ENCODE measurements at places on chromosomes 13 and 19.

DNA sequence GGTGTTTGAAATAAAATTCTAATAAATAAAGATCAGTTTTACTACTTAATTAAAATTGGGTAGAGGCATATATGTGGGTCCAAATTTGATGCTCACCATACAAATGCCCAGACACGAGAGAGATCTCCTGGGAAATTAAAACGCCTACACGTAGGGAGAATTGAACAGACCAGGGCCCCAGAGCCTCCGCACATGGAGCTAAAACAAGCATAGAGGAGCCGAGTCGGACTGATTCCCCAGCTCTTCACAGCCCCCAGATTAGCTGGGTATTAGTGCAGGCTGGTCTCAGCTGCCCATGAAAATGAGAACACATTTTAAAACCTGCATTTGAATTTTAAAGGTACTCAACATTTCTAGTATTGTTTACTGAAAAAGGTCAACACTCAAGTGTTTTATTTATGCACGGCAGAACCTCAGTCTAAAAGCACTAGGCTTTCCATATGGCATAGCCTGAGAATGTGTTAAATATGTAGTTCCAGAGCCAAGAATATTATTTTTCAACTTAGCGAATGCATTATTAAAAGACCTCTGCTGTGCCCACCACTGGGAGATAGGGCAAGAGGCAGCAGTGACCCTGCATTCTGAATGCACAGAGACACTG, 344.8 kb downstream of the ENOX1 start:
- DNase-seq: no peak

DNA sequence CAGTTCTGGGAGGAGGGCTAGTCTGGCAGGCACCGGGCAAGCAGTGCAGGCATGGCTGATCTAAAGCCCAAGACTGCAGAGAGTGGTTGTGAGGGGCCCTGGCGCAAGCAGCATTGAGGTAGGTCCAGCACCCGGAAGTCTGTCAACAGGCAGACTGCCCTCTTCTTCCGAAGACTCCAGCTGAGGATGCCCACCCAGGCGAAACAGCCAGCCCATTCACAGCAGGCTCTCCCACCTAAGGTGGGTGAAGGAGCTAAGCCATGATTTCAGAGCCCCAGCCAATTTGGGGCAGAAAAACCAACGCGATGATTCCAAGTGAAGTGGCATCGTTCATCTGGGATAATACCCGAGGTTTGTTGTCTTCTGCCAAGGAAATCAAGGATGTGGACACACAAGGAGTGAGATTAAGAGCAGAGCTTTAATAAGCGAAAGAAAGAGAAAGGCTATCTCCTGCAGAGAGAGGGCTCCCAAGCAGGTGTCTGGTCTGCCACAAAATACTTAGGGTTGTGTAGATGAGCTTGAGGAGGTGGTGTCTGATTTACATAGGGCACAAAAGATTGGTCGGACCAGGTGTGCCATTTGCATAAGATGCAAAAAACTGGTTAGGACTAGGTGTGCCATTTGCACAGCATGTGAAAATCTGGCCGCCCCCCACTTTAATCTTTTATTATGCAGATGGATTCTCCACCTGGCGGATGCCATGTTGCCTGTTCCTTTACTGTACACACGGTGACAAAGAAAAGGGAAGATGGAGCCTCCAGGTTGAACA, 22.6 kb downstream of the FAM124A start:
- DNase-seq: no peak

DNA sequence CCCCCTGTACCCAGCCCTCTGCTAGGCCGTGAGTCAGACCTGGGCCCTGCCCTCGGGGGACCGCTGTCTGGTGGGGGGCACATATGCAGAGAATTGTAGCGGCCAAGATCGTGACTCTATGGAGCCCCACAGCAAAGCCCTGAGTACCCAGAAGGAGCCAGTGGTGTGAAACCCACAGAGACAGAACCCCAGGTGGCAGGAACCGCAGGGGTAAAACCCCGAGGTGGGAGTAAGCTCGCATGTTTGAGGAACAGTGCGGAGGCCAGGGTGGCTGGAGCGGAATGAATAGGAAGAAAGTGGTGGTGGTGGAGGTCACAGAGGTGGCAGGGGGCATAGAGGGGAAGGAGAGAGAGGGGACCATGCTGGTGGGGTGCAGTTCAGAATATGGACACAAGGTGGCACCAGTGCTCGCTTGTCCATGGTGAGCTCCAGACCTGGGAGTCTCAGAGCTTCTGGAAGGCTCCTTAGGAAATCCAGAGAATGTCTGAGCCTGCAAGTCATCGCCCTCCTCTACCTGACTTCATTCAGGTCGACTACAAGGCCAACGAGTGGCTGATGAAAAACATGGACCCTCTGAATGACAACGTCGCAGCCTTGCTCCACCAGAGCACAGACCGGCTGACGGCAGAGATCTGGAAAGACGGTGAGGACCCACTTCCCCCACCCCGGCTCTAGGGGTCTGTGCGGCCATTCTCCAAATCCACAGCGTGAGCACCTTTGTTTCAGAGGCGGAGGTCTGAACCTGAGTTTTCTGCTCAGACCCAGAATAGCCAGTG, 48.9 kb downstream of the MYH14 start:
- DNase-seq: no peak

- DNase-seq: no peak
These were observed 20.0 kb downstream of the ACP7 start for GRCh38 chr19:39104186-39104596.

- DNase-seq: peak; percentile 89
These were observed 198.4 kb downstream of the COL4A1 start for GRCh38 chr13:110108348-110109139.

DNA sequence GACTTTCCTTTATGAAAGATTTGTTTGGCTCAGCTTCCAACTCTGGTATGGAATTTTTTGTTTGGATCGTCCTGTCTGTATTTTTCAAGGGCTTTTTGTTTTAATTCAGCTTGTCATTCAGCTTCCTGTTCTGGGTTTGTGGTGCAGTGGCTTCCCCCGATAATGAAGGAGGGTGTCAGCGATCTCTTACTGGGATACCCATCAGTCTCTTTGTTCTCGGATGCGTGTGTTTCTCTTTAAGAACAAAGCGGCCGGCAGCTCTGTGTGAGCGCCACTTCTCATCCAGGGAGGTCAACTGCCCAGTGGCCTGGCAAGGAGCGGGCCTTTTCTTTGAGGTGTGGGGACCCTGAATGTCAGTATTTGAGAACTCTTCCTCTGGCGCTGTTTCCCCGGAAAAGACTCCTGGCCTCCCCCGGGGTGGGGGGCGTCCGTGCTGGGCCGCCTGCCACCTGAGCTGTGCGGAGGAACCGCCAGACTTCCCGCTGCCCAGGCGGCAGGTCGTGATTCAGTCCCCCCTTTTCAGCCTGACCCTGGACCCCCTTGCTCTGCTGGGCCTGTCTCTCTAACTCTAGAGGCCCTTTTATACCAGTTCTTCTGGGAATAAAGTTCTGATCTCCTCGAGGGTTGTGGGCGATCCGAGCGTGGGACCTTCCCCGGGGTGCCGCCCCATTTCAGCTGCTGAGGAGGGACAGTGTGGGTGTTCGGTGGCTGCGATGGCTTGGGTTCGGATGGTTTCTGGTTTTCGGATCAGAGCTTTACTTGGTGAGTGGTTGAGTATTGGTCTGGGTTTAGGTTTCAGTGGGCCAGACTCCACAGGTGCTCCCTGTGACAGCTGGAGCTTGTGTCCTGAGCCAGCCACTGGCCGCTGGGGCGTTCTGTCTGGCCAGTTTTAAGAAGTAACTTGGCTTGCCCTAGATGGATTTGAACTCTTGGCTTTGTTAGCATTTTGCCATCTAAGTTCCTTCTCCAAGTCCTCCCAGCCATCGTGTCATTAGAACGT, 3.4 kb downstream of the SF3A2 start:
- DNase-seq: peak; percentile 91

DNA sequence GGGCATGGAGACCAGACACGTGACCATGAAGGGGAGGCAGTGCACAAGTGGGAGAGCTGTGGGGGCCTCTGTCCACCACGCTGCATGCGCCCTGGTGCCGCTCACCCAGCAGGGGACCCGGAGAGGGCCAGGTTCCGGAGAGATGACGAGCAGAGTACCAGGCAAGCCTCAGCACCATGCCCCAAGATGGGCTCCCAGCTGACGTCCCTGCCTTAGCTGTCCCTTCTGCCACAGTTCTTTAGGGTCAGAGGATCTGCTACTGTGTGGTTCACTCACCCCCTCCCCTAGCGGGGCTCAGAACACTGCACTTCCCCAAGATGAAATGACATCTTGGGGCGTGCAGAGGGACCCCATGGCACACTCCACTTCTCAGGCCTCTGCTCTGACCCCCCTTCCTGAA, 9.6 kb upstream of the PRKD2 start:
- DNase-seq: no peak

- no peak for DNase-seq
These were observed 8.5 kb downstream of the SIGLEC11 start for GRCh38 chr19:49952479-49952836.

- DNase-seq: no peak
These were observed 2.9 kb downstream of the FOSB start for GRCh38 chr19:45470762-45471081.

- peak; percentile 39 for DNase-seq
These were observed 9.2 kb upstream of the ZNF358 start for GRCh38 chr19:7506385-7507328.

DNA sequence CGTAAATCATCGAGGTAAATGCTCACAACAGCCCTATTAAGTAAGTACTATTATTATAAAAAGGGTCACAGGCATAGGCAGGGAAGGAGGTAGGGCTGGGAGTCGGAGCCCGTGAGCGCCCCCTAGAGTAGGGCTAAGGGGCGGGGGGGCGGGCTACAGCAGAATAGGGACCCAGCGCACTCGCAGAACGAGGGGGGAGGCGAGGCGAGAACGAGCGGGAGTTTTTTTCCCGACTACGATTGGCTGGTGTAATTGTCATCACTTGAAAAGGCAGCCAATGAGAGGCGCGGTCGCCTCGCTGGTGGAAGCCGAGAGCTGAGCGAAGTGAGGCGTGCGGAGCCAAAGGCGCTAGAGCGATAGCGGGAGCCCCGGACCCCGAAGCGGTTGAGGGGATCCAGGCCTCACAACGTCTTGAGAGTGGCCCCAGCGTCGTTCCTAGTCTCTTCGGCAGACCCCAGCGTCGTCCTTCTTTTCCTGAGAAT, 24.2 kb downstream of the KEAP1 start:
- peak; percentile 72 for DNase-seq

- DNase-seq: no peak
These were observed 1476.9 kb downstream of the EFNB2 start for GRCh38 chr13:105058517-105058916.

DNA sequence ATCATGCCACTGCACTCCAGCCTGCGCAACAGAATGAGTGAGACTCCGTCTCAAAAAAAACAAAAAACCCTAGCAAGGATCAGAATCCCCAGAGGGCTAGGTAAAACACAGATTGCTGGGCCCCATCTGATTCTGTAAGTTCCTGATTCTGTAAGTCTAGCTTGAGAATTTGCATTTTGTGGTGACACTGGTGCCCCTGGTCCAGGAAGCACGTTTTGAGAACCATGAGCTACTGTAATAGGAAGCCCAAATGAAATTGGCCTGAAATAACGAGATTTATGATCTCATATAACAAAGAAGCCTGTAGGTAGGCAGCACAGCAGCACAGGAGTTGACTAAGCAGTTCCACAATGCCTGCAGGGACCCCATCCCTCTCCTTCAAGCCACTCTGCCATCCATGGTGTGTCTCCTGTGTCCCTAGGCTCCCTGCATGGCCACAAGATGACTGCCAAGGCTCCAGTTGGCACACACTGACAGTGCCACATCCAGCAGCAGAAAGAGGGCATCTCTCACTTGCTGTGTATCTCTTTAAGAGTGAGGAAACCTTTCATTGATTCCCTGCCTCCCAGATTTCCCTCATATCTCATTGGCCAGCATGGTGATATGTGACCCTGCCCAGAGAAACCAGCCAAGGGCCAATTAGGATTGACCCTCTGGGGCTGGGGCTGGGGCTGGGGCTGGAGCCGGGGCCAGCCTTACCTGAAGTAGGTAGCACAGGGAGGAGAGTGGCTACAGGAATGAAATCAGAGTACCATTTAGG, 21.7 kb downstream of the SIPA1L3 start:
- no peak for DNase-seq

DNA sequence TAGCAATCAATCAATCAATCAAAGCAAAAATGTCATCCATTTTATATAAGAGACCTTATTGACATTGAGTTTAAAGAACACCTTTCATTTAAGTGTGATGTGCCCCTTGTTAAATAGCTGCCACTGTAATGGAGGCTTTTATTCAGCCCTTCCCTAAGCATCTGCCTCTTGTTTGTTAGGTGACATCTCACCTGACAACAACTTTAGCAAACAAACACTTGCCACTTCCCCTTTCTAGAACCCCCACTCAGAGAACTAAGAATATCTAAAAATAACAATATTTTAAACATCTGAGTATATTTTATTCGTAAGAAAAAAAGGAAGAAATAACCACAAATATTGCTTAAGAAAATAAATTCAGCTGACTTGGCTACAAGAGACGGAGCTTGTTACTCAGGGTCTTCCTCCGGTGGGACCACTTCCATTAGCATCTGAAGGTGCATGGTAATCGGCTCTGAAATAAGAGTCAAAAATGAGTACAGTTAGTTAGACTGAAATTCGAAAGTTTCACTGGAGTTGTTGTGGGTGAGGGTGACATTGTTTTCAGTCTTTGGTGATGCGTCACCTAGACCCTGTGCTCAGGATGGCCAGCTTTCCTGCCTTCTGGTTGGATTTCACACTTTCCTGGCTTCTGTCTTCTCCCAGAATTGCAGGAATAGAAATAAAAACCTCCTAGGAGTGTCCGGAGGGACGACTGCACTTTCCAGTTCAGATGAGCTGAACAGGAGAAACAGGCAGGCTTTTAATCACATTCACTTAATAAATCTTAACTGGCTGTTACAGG, 39.1 kb downstream of the SLC7A9 start:
- peak; percentile 80 for DNase-seq

DNA sequence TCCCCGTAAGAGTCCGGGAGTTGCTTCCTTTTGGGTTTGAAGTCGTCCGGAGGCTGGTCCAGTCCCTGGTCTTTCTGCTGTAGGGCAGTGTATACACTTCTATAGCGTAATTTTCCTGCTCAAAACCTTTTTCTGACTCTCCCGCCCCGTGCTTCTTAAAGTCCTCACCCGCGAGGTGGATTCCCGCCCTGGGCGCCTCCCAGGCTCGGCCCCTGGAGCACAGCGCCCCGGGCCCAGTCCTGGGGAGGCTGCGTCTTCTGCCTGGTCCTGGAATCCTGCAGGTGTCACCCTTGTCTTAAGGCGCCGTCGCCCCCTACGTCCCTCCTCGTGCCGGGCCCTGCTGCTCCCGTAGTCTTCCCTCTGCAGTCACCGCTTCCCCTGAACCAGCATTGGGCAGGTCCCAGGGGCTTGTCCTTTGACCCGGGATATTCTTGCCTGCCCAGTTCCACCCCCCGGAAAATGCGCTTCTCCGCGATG, 34.4 kb upstream of the ZNF808 start:
- DNase-seq: no peak
